Breast epithelium (tissue), 4 donors: ENCODE measurements at places on chromosomes 6 and 20. TPM values are rescaled to one million over a fixed set of nuclear protein-coding genes. Genes with fewer than 3 reads are reported as not detected.

Gene ZC3H12D
- 3.8 TPM for total RNA-seq

Gene FAM83C
- total RNA-seq = not detected

Gene SNAP91
- total RNA-seq = 0.66 TPM

Gene ZNF831
- 1.2 TPM for total RNA-seq

Gene RIN2
- 82.7 TPM for total RNA-seq

Gene RAB44
- total RNA-seq = 0.29 TPM

DNA sequence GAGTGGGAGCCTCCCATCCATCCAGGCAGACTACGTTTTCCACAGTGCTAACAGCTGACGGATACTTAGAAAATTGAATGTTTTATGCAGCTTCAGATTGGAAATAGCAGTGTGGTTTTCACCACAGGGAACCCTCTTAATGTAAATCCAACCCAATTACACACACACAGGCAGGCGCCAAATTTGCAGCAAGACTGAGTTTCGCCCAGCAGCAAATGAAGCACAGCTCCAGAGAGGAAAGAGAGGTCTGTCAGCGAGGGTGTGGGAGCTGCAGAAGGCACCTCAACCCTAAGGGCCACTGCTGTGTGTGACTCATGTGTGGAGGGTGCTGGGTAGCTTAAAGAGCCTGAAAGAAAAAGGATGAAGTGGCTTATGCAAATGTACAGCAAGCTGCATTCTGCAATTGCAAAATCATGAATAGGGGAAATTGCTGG is 365.7 kb downstream of the MAFB start:
- H3K36me3 ChIP-seq = no peaks in the 10 kb centered on the region
- no peaks in the 10 kb centered on the region for H3K4me1 ChIP-seq
- no peak for DNase-seq

GRCh38 chr6:158923805-158924498 is 76.0 kb downstream of the RSPH3 start:
- no peak overlapping the region for H3K27ac ChIP-seq
- no peak for DNase-seq
- H3K27me3 ChIP-seq = no peaks in the 10 kb centered on the region
- H3K36me3 ChIP-seq = no peaks in the 10 kb centered on the region
- H3K4me1 ChIP-seq = no peaks in the 10 kb centered on the region
- no peak overlapping the region for H3K4me3 ChIP-seq

DNA sequence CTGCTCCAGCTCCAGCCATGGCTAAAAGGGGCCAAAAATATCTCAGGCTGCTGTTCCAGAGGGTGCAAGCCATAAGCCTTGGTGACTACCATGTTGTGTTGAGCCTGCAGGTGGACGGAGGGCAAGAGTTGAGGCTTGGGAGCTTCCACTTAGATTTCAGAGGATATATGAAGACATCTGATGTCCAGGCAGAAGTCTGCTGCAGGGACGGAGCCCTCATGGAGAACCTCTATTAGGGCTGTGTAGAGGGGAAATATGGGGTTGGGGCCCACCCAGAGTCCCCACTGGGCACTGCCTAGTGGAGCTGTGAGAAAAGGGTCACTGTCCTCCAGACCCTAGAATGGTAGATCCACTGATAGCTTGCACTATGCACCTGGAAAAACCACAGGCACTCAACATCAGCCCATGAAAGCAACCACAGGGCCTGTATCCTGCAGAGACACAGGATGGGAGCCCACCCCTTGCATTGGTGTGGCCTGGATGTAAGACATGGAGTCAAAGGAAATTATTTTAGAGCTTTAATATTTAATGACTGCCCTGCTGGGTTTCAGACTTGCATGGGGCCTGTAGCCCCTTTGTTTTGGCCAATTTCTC is 70.5 kb downstream of the NINL start:
- DNase-seq = no peak
- H3K4me1 ChIP-seq = no peaks in the 10 kb centered on the region
- no peak overlapping the region for H3K4me3 ChIP-seq
- peaks cover 5% of the 10 kb centered on the region for H3K36me3 ChIP-seq

DNA sequence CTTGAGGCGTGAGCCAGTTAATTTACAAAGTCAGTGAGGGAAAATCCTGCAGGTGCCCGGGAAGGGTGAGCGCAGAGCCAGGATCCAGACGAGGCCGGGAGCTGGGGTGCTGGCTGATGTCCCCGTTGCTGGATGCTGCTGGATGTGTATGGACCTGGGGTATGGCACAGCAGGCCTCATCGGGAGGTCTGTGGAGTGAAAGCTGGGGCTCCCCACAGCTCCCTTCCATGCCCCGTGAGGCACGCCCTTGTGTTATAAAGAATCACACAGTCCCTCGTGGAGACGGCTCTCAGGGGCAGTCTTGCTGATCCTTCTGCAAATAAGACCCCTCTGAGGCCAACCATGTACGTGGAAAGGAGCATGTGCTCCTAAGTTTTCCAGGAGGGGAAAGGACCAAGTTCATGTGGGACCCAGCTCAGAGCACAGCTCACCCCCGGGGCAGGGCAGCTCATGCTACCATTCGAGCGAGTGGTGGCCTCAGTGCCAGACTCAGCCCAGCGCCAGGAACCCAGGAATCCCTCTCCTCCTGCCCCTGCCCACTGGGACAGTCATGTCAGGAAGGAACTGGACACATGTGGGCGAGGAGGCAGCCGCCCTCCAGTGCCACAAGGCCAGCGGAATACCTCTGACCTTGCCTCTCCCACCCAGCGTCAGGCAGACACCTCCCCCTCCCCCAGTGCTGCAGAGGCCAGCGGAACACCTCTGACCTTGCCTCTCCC is 97.5 kb downstream of the CDH4 start:
- no peaks in the 10 kb centered on the region for H3K36me3 ChIP-seq
- no peaks in the 10 kb centered on the region for H3K4me1 ChIP-seq
- no peak overlapping the region for H3K4me3 ChIP-seq
- no peak for DNase-seq
- H3K27ac ChIP-seq = no peak overlapping the region

GRCh38 chr6:94065707-94066337 is 646.5 kb upstream of the EPHA7 start:
- no peak overlapping the region for H3K4me3 ChIP-seq
- no peak overlapping the region for H3K27ac ChIP-seq
- no peaks in the 10 kb centered on the region for H3K27me3 ChIP-seq
- no peaks in the 10 kb centered on the region for H3K4me1 ChIP-seq

GRCh38 chr20:52864916-52865605 is 107.1 kb upstream of the TSHZ2 start:
- DNase-seq = no peak
- no peak overlapping the region for H3K27ac ChIP-seq

DNA sequence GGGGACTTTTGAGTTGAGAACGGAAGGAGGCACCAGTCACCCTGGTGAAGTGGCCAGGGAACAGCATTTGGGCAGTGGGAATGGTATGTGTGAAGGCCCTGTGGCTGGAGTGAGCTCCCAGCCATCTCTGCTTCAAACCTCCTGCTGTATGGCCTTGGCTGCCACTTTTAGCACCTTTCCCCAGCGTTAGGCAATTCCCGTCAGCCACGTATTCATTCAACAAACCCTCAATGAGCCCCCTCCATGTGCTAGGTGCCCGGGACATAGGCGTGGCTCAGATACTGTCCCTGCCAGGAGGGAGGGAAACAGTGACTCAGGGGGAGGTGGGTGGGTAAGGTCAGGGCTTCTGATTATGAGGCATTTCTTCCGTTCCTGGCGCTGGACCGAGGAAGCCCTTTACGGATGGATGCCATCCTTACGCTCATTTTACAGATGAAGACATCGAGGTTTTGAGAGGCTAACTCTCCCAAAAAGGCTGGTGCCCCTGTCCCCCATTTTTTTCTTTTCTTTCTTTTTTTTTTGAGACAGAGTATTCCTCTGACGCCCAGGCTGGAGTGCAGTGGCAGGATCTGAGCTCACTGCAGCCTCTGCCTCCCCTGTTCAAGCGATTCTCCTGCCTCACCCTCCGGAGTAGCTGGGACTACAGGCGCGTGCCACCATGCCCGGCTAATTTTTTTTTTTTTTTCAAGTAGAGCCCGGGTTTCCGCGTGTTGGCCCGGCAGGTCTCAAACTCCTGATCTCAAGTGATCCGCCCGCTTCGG is 37.5 kb downstream of the SRC start:
- DNase-seq = no peak
- H3K27ac ChIP-seq = no peak overlapping the region
- no peaks in the 10 kb centered on the region for H3K4me1 ChIP-seq
- no peaks in the 10 kb centered on the region for H3K36me3 ChIP-seq

- H3K4me3 ChIP-seq = no peak overlapping the region
- no peaks in the 10 kb centered on the region for H3K27me3 ChIP-seq
- no peak overlapping the region for H3K27ac ChIP-seq
- no peaks in the 10 kb centered on the region for H3K36me3 ChIP-seq
- no peak for DNase-seq
Observed at GRCh38 chr6:112325444-112325843, 21.7 kb upstream of the RFPL4B start.

- no peaks in the 10 kb centered on the region for H3K4me1 ChIP-seq
- DNase-seq = no peak
- H3K27me3 ChIP-seq = no peaks in the 10 kb centered on the region
- no peaks in the 10 kb centered on the region for H3K36me3 ChIP-seq
- no peak overlapping the region for H3K27ac ChIP-seq
Observed at GRCh38 chr6:144012534-144012933, 4.5 kb upstream of the PLAGL1 start.

GRCh38 chr20:38968090-38968489 is 5.9 kb downstream of the DHX35 start:
- no peaks in the 10 kb centered on the region for H3K27me3 ChIP-seq
- H3K36me3 ChIP-seq = no peaks in the 10 kb centered on the region
- H3K4me1 ChIP-seq = peaks cover 3% of the 10 kb centered on the region
- no peak overlapping the region for H3K27ac ChIP-seq

GRCh38 chr6:122020588-122021264 is 378.7 kb upstream of the HSF2 start:
- DNase-seq = no peak
- no peaks in the 10 kb centered on the region for H3K36me3 ChIP-seq
- no peaks in the 10 kb centered on the region for H3K27me3 ChIP-seq
- no peaks in the 10 kb centered on the region for H3K4me1 ChIP-seq
- no peak overlapping the region for H3K27ac ChIP-seq

- no peak for DNase-seq
- no peaks in the 10 kb centered on the region for H3K27me3 ChIP-seq
- H3K4me3 ChIP-seq = no peak overlapping the region
- H3K36me3 ChIP-seq = no peaks in the 10 kb centered on the region
- no peaks in the 10 kb centered on the region for H3K4me1 ChIP-seq
Observed at GRCh38 chr6:146767632-146768031, 168.9 kb downstream of the ADGB start.

DNA sequence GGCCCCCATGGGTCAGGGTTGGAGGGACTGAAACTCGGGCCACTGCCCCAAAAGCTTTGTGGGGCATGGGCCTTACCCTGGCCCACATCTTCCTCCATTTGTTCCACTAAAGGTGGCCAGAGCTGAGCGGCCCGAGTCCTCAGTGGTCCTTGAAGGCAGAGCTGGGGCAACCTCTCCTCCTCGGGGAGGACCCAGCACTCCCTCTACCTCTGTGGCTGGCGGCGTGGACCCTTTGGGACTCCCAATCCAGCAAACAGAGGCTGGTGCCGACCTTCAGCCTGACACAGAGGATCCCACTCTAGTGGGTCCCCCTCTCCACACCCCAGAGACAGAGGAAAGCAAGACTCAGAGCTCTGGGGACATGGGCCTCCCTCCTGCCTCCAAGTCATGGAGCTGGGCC is 9.3 kb downstream of the LPIN3 start:
- H3K4me1 ChIP-seq = no peaks in the 10 kb centered on the region
- no peak for DNase-seq
- no peak overlapping the region for H3K27ac ChIP-seq
- no peaks in the 10 kb centered on the region for H3K27me3 ChIP-seq

DNA sequence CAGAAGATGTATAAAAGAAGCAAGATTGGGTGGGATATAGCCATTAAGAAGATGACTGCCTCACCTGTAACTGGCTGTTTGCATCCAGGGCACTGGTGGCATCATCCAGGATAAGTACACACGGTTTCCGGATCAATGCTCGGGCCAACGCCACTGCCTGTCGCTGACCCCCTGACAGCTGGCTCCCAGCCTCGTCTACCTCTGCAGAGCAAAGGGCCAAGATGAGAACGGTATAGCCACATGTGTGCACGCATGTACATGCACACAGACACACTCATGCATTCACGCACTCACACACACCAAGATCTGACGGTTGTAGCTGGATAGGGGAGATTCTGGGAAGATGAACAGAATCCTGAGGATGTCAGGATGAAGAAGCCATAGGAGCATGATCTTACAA is 3.2 kb upstream of the PSMB8 start:
- DNase-seq = no peak
- H3K4me3 ChIP-seq = no peak overlapping the region
- H3K36me3 ChIP-seq = peaks cover 4% of the 10 kb centered on the region
- no peaks in the 10 kb centered on the region for H3K4me1 ChIP-seq
- H3K27ac ChIP-seq = no peak overlapping the region

GRCh38 chr6:80862756-80863155 is 756.3 kb downstream of the BCKDHB start:
- H3K4me3 ChIP-seq = no peak overlapping the region
- H3K36me3 ChIP-seq = no peaks in the 10 kb centered on the region
- H3K27me3 ChIP-seq = no peaks in the 10 kb centered on the region
- no peaks in the 10 kb centered on the region for H3K4me1 ChIP-seq

GRCh38 chr6:45625191-45625664 is 247.5 kb upstream of the SUPT3H start:
- H3K36me3 ChIP-seq = no peaks in the 10 kb centered on the region
- no peaks in the 10 kb centered on the region for H3K27me3 ChIP-seq
- no peak for DNase-seq
- no peak overlapping the region for H3K4me3 ChIP-seq

GRCh38 chr6:85346196-85346595 is 103.7 kb upstream of the NT5E start:
- H3K36me3 ChIP-seq = no peaks in the 10 kb centered on the region
- no peak overlapping the region for H3K27ac ChIP-seq
- H3K27me3 ChIP-seq = no peaks in the 10 kb centered on the region
- no peaks in the 10 kb centered on the region for H3K4me1 ChIP-seq

- no peaks in the 10 kb centered on the region for H3K36me3 ChIP-seq
- H3K27me3 ChIP-seq = no peaks in the 10 kb centered on the region
- DNase-seq = no peak
- no peaks in the 10 kb centered on the region for H3K4me1 ChIP-seq
- no peak overlapping the region for H3K27ac ChIP-seq
Observed at GRCh38 chr6:4172368-4172767, 37.0 kb upstream of the ECI2 start.

- H3K27ac ChIP-seq = no peak overlapping the region
- DNase-seq = no peak
- no peaks in the 10 kb centered on the region for H3K4me1 ChIP-seq
Observed at GRCh38 chr20:3318226-3318884, 79.4 kb upstream of the SLC4A11 start.

GRCh38 chr6:63910863-63911551 is 275.4 kb downstream of the PHF3 start:
- H3K4me1 ChIP-seq = no peaks in the 10 kb centered on the region
- no peak for DNase-seq
- no peak overlapping the region for H3K27ac ChIP-seq
- no peaks in the 10 kb centered on the region for H3K36me3 ChIP-seq

GRCh38 chr6:134525190-134525868 is 207.4 kb upstream of the SGK1 start:
- no peak overlapping the region for H3K4me3 ChIP-seq
- no peak for DNase-seq
- H3K36me3 ChIP-seq = no peaks in the 10 kb centered on the region
- peak overlapping the region; percentile 54 for H3K27ac ChIP-seq
